ENCODE measurements at places on chromosomes 2 and 18.
A peak's percentile ranks its signal among the peaks of the same experiment; 100 is the strongest.

- no peaks in the 10 kb centered on the region for H3K4me1 ChIP-seq
- no peak overlapping the region for H3K4me3 ChIP-seq
- H3K27ac ChIP-seq: no peak overlapping the region
- H3K36me3 ChIP-seq: no peaks in the 10 kb centered on the region
- H3K27me3 ChIP-seq: no peaks in the 10 kb centered on the region
- no peak for DNase-seq
Measured at GRCh38 chr2:24842081-24843050, 49.1 kb downstream of the CENPO start.

DNA sequence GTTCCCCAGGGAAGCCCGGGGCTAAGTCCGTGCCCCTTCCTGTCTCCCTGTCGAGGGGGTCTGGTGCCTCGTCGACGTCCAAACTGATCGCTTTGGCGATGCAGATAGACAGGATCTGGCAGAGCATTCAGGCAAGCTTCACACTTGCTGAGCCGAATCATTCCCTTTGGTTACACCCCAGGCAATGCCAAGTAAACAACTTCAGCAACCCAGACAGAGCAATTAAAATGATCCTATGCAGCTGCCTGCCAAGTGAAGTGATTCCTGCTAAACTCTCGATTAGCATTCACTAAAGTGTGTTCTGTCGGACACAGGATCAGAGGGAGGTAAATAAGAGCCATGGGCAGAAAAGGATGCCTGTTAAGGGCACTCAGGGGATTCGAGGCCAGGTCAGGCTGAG lies 108.2 kb upstream of the RAB12 start:
- H3K27me3 ChIP-seq: no peaks in the 10 kb centered on the region
- DNase-seq: no peak
- H3K36me3 ChIP-seq: no peaks in the 10 kb centered on the region

DNA sequence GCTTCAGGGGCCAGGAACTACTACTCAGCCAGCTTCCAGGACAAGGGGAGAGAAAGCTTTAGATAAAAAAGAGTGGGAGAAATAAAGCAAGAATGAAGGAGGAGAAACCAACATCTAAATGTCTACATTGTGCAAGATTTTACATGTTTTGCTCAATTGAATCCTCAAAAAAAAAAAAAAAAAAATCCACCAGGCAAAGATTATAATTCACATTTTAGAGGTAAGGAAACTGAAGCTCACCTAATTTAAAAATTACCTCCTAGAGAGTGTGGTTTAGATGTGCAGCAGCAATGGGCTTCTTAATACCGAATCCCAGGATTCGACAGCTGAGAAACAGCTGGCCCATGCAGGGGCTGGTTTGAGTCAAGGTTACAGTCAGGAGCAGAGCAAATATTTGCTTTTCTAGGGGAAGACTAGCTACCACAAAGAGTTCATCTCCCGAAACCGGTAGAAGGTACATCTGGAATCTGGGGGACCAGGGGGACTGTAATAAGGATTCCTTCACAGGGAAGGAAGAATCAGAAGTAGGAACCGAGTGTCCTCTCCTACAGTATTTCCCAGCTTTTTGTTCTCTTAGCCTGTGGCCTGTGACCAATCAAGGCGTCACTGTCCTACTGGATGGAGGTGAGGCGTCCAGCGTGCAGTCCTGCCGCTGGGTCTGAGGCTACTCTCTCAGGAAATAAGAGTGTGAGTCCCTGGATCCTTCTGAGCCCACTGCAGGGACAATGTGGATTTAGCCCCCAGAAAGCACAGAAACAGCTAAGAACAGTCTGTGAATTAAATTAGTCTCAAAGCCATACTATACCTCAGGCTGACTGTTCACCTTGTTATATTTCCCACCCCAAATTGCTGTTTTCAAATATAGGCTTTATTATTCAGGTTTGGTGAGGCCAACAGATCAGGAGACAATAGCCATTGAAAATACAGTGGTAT lies 42.3 kb downstream of the IL1R2 start:
- H3K27me3 ChIP-seq: no peaks in the 10 kb centered on the region
- H3K4me3 ChIP-seq: peak overlapping the region; percentile 28
- no peaks in the 10 kb centered on the region for H3K36me3 ChIP-seq
- no peak for DNase-seq
- peaks cover 17% of the 10 kb centered on the region for H3K4me1 ChIP-seq

- H3K27ac ChIP-seq: no peak overlapping the region
- peaks cover 67% of the 10 kb centered on the region for H3K4me1 ChIP-seq
- no peaks in the 10 kb centered on the region for H3K36me3 ChIP-seq
- no peak for DNase-seq
Measured at GRCh38 chr2:9302755-9303154, 96.1 kb downstream of the ASAP2 start.

GRCh38 chr2:179861027-179861415 lies 391 bp downstream of the ZNF385B start:
- H3K4me3 ChIP-seq: peak overlapping the region; percentile 53
- H3K27ac ChIP-seq: peak overlapping the region; percentile 24
- peaks cover 10% of the 10 kb centered on the region for H3K4me1 ChIP-seq
- no peak for DNase-seq
- no peaks in the 10 kb centered on the region for H3K27me3 ChIP-seq

- H3K27ac ChIP-seq: no peak overlapping the region
- no peaks in the 10 kb centered on the region for H3K4me1 ChIP-seq
- H3K4me3 ChIP-seq: no peak overlapping the region
- DNase-seq: no peak
- no peaks in the 10 kb centered on the region for H3K27me3 ChIP-seq
- no peaks in the 10 kb centered on the region for H3K36me3 ChIP-seq
Measured at GRCh38 chr2:159661286-159661685, 44.9 kb upstream of the BAZ2B start.

DNA sequence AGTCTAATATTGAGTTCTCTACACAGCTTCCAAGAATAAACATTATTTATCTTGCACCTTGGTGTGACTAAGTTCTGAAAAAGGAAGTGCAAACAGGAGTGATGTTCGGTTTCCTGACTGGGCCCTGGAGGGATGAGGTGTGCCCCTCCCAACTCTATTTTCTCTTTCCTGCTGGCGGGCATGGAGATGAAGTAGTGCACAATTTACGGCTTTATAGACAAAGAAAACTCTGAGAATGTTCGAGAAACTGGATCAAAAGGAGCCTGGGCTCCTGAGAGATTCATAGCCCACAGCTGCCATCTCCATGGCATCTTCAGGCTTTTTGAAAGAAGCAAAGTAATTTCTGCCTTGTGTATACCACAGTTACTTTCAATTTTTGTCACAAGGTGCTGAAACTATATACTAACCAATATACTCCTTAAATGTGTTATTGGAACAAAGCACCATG lies 22.3 kb downstream of the LRATD1 start:
- H3K36me3 ChIP-seq: no peaks in the 10 kb centered on the region
- H3K27me3 ChIP-seq: no peaks in the 10 kb centered on the region
- no peak for DNase-seq
- H3K27ac ChIP-seq: no peak overlapping the region

- peaks cover 7% of the 10 kb centered on the region for H3K4me1 ChIP-seq
- no peak for DNase-seq
Measured at GRCh38 chr2:53969285-53969967, 1.4 kb downstream of the PSME4 start.
